ENCODE measurements at places on chromosomes 1 and 21. TPM values are rescaled to one million over a fixed set of nuclear protein-coding genes. Genes with fewer than 3 reads are reported as not detected.

Gene AGT
- not detected for total RNA-seq

Gene RPS6KA1
- 187 TPM for total RNA-seq

Gene MCOLN3
- total RNA-seq, result 0.50 TPM

Gene HSF2BP
- 1.4 TPM for total RNA-seq

Gene ANGPTL3
- not detected for total RNA-seq

Gene CYP4Z1
- total RNA-seq, result not detected

Gene L1TD1
- not detected for total RNA-seq

Gene SLC5A3
- total RNA-seq, result 23.2 TPM

Gene UTS2
- not detected for total RNA-seq

Gene ARHGEF10L
- 0.24 TPM for total RNA-seq

Gene DNAJC16
- 19.4 TPM for total RNA-seq

Gene TMPRSS3
- 20.4 TPM for total RNA-seq

Gene RGS4
- not detected for total RNA-seq

Gene STRIP1
- total RNA-seq, result 35.1 TPM

Gene COL11A1
- not detected for total RNA-seq

Gene GBP5
- 67.2 TPM for total RNA-seq

Gene LRRN2
- not detected for total RNA-seq

Gene CEP104
- total RNA-seq, result 47.0 TPM

Gene GPR157
- 3.1 TPM for total RNA-seq

Gene SPRR2F
- not detected for total RNA-seq

Gene SERTAD4
- total RNA-seq, result not detected

Gene FCGR2B
- total RNA-seq, result 0.33 TPM

Gene KIF14
- 9.3 TPM for total RNA-seq

Gene IL24
- 2.0 TPM for total RNA-seq

Gene NLRP3
- total RNA-seq, result 1.8 TPM

All from CD8-positive, alpha-beta memory T cell (primary cell).